ENCODE measurements at places on chromosomes 4 and X.

- DNase-seq, result no peak
Measured at GRCh38 chrX:1531096-1531890, 5.7 kb downstream of the P2RY8 start.

DNA sequence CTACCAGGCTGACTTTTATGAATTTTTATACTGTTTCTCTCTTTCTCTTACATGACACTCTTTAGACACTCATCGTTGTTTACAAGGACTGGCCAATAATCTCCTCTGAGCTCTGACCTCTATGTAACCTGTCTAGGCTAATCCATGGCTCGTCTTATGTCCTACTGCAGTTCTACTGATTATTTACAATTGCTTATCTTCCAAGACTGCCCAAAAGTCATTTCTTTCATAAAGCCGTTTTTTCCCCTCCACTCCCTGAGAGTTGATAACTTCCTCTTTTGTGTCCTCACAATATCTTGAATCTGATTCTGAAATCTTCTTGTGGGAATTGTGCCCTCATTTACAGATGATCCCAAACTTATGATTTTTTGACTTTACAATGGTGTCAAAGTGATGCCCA lies 18.3 kb upstream of the SNCA start:
- DNase-seq, result no peak

- DNase-seq, result no peak
Measured at GRCh38 chr4:184148738-184149637, 68.7 kb downstream of the ENPP6 start.

DNA sequence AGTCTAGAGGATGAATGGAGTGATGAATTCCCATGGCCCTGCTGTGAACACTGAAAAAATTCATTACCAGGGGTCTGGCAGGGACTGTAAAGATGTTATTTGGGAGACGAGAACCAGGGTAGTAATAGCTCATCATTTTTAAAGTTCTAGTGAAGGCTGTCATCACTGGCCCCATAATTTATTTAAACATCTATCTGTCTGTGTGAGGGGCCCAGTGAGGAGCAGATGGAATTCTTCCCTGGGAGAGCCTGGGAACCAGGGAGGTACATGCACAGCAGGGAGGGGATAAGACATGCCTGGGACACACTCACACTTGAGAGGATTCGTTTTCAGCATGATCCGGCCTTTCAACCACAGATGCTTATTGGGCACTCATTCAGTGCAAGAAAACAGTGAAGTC lies 162.0 kb downstream of the PDGFRA start:
- no peak for DNase-seq

GRCh38 chrX:106450405-106450804 lies 161.4 kb upstream of the RADX start:
- DNase-seq, result no peak

- no peak for DNase-seq
Measured at GRCh38 chr4:166301266-166301665, 428.2 kb downstream of the TLL1 start.

DNA sequence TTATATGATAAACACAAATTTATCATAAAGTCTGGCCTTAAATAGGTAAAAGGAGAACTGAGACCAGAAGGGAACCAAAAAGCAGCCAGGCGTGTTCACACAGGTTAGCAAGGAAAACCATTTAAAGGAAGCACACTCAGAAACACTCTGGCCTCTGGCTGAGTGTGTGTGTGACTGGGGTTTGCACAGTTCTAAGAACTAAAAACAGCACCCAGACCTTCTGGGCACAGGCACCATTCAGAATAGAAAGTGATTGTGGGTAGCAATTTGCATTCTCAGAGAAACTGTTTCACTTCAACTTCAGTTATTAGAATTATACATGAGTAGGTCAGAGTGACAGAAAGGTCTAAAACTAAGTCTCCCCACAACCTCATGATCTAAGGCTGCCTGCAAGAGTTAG lies 10.0 kb downstream of the GPR82 start:
- DNase-seq, result no peak

GRCh38 chr4:991451-992296 lies 1.5 kb downstream of the SLC26A1 start:
- no peak for DNase-seq

DNA sequence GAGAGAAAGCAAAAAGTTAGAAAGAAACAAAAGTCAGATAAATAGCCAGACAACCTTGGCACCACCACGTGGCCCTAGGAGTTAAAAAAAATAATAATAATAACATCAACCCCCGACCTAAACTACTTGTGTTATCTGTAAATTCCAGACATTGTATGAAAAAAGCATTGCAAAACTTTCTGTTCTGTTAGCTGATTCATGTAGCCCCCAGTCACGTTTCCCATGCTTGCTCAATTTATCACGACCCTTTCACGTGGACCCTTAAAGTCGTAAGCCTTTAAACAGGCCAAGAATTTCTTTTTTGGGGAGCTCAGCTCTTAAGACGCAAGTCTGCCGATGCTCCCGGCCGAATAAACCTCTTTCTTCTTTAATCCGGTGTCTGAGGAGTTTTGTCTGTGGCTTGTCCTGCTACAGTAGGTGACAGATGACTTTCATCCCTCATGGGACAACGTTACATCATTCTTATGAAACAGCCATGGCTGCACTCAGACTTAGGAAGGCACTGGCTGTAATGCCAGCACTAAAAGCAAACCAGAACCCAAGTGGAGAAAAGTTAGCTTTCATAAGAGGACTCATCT lies 520 bp downstream of the ACOX3 start:
- peak; percentile 23 for DNase-seq

- peak; percentile 18 for DNase-seq
Measured at GRCh38 chrX:9530848-9531274, 66.0 kb downstream of the TBL1X start.

DNA sequence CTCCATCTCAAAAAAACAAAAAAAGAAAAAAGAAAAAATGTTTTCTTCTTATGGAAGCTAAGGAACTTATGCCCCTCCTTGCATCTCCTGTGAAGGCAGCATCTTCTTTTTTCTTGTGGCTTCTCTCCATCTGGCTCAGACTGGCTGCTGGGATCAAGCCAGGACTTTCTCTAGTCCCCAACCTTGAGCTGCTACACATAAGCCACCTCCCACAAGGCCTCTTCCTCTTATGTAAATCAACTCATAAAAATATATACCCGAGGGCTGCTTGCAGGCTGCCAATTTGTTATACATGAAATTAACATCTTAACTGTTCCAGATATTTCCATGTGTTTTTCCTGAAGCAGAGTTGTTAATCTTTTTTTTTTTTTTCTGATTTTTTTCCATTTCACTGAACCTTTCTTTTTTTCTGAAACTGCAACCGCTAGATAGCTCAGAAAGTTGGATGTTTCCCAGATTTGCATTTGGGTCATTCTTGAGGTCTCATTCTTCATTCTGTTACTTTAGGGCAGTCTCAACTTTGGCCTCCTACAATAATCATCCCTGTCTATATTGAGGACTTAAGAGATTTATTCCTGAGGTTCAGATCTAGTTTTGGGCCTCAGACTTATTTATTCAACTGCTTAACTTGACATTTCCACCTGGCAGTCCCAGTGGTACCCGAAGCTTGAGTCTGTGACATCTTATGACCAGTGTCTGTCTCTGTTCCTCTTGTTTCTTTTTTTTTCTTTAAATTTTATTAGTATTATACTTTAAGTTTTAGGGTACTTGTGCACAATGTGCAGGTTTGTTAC lies 10.3 kb downstream of the SNX25 start:
- no peak for DNase-seq

DNA sequence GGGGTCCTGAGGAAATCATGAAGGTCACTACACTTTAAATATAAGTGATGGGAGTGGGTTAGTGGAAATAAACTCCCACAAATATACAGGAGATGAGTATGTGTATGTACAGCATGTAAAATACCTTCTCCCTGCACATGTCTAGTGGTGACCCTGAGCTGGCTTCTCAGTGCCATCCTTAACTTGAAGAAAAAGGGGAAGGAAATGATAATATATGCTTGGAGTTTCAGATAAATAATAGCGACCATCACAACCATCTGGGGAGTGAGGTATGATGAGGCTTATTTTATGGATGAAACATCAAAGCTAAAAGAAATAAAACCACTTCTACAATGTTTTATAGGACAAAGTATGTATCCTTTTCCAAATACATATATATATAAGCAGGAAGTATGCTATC lies 41.0 kb upstream of the SORBS2 start:
- no peak for DNase-seq

DNA sequence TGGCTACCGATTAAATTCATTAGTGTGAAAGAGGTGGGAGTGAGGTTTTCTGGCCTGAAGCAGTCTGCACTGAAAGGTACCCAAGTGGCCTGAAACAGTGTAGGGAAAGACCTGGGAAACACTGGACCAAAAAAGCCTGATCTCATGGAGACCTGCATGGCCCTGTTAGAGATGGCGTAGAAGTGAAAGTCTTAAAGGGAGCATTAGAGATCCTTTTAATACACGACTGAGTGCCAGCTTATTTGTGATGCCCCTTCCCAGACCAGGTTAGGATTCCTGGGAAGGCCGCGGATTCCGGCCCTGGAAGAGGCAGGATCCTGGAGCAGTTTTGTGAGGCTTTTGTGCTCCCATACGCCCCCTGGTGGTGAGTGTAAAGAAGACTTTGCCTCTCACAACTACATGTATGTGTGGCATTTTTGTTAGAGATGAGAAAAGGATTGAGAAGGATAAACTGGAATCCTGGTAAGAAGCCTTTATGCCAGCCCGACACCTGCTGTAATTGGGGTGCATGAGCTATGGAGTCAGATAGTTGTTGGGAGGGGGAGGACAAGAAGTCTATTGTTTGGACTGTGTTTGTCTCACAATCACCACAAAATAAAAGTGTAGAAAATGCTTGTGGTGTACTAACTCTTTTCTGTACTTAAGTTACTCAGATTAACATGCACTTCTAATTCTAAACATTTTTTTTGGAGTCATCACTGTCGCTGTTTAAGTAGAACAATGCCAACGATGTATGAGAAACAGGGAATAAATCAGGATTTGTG lies 54.0 kb downstream of the JADE1 start:
- peak; percentile 25 for DNase-seq

DNA sequence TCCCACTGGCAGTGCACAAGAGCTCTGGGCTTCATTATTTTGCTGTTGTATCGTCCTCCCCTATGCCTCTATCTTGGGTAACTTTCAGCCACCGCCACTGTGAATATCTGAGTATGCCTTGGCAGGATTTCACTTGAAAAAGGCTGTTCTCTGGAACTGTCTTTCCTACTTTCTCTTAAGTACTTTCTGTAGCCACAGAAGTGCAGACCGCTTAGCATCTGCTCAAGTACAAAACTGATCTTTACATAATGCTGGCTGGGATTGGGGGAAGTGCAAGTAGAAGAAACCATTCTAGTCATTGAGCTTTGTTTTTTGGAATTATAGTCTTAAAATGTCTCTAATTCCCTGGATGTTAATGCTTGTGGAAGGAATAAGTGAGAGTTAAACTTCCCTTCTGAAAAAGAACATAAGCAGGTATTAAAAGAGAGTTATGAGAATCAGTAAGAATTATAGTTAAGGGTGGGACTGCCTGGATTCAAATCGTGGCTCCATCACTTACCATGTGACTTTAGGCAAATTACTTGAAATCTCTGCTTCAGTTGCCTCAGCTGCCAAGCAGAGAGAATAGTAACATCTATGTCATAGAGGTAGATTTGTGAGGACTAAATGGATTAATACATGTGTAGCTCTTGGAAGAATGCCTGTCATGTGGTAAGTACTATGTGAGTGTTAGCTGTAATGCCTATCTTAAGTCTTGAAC lies 77.5 kb downstream of the MID1IP1 start:
- DNase-seq, result no peak

GRCh38 chrX:110341189-110342035 lies 17.2 kb upstream of the RTL9 start:
- no peak for DNase-seq

DNA sequence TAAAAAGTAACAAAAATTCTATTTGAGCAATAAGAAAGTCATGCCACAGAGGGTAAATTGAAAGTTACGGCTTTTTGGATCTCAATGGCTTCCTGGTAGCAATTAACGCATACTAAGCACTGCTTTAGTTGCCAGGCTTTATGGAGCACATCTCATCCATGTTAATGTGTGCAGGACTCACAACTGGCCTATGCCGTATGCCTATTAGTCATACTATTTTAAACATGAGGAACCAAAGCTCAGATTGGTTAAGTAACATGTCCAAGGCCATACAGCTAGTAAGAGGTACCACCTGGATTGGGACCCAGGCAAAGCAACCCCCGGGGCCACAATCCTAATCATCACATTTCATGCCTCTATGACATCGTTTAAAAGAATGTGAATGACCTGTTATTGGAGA lies 17.1 kb downstream of the DAPP1 start:
- DNase-seq, result no peak

- no peak for DNase-seq
Measured at GRCh38 chrX:155048977-155049619, 21.8 kb downstream of the CMC4 start.

GRCh38 chrX:93791304-93791703 lies 117.3 kb downstream of the FAM133A start:
- DNase-seq, result no peak

DNA sequence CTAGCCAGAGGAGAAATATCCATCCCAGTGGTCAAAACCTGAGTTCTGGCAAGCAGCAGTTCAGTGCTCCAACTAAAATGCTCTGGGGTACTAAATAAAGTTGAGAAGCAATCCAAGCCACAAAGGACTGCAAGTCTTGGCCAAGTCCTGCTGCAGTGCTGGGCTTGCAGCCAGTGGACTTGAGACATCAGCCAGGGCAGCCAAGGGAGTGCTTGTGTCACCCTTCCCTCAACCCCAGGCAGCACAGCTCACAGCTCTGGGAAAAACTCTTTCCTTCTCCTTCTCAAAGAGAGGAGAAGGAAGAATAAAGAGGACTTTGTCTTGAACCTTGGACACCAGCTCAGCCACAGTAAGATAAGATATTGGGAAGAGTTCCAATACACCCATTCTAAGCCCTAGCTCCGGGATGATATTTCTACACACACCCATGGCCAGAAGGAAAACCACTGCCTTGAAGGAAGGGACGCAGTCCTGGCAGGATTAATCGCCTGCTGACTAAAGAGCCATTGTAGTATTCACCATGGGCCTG lies 99.8 kb downstream of the PTCHD1 start:
- DNase-seq, result no peak

DNA sequence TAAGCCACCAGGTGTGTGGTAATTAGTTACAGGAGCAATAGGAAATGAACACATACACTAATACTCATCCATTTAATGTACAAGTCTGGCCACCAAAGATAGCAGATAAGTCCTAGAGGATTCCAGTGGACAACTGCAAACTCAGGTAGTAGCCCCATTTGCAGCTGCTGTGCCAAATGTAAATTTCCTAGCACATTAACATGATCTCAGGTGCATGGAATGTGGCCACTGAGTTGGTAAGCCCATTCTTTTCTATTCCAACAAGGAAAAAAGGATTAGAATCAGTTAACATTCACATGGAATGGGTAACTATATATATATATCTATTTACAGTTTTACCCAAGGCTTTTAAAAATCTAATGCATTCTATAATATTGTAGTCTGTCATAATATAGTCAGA lies 23.3 kb upstream of the FRAS1 start:
- no peak for DNase-seq

- no peak for DNase-seq
Measured at GRCh38 chr4:78528327-78528726, 23.2 kb upstream of the ANXA3 start.

GRCh38 chr4:10625131-10625530 lies 59.4 kb downstream of the CLNK start:
- DNase-seq, result no peak

- DNase-seq, result no peak
Measured at GRCh38 chrX:150362599-150363481, at the start of gene MAMLD1. Gene MAMLD1 (plus strand): TSS chrX:150363317. CDS start chrX:150445517, 82,200 bp downstream.

GRCh38 chr4:44157611-44158277 lies 290.9 kb downstream of the KCTD8 start:
- no peak for DNase-seq

Data from HuH-7 (cell line).